ENCODE measurements at places on chromosomes 5 and 9.

DNA sequence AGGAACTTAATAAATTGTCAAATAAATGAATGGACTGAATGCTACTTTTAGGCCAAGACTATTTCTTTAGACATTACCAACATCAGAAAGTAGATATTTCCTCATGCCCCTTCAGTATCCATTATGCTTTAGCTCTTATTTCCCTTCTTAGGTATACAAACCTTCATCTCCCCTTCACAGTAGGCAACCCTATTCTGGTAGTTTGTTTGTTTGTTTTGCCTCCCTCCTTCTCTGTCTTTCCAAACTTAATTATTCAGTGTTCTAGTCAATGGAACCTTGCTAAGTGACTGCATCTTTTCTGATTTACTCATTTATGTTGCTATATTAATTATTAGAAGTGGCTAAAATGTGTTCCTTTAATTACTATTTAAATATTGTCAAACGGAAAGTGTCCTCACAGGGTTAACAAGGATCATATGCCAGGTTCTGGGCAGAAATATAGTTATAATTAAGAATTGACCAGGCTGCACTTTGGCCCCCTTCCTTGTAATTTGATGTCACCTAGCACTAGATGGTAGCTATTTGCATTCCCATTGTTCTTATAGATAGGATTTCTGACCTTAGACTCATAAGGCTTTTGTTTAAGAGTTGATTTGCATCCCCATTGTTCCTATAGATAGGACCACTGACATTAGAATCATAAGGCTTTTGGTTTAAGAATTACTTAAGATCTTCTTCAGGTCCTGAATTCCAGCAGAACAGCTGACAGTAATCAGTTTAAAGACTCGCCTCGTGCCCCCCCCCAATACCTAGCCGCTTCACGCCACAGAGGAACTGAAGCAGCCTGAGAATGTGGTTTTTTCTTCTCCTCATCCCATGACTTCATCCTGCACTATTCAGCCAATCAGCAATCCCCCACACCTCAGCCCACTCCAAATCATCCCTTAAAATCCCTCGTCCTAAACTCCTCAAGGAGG, 84.4 kb upstream of the NUDT12 start:
- DNase-seq = no peak

DNA sequence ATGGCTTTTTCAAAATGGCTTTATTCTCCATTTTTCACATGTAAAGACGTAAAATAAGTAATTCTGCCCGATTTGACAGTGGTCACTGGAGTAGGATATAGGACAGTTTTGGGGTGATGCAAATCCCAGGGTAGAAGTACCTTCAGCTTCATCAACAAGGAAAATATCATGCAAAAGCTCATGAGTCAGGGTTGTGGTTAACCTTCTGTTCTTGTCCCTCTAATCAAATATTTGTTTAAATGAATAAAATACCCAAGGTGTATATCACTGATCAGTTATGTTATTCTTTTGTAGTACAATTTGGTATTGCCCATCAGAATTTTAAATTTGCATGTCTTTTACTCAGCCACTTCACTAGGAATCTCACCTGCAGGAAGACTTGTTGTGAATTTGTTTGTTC, 40.0 kb downstream of the FBXL7 start:
- no peak for DNase-seq

- no peak for DNase-seq
These were observed 75.2 kb upstream of the SSBP2 start for GRCh38 chr5:81826128-81826527.

DNA sequence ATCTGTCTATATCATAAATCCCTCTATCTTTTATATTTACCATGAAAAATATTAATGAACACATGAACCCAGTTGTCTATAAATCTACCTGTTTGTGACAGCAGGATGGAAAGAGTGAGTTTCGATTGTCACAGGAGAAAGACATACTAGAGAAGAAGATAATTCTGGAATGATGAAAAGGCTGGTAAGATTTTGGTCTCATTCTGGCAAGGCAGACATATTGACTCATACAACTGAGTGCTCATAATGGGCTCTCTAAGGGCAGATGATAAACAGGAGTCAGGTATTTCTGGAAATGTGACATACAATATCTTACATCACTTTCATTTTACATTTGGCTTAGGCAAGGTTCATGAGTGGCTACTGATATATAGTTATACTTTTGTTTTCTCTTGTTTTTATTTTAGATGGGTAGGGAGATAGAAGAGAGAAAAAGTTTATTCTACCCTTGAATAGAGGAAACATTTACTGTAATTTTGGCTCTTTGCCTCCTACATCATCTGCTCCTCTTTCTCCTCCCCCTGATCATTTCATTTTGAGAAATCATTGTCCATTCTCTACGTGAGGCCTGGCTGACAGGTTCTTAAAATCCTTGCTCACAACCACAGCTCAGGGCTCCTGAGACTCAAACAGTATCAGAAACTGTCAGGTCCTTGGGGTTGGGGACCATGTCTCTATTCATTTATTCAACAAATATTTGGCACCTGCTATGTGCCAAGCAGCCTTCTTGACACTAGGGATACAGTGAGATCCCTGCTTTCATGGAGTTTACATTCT, 14.4 kb downstream of the ELOVL7 start:
- DNase-seq = no peak
